ENCODE measurements at places on chromosomes 3 and 15.

DNA sequence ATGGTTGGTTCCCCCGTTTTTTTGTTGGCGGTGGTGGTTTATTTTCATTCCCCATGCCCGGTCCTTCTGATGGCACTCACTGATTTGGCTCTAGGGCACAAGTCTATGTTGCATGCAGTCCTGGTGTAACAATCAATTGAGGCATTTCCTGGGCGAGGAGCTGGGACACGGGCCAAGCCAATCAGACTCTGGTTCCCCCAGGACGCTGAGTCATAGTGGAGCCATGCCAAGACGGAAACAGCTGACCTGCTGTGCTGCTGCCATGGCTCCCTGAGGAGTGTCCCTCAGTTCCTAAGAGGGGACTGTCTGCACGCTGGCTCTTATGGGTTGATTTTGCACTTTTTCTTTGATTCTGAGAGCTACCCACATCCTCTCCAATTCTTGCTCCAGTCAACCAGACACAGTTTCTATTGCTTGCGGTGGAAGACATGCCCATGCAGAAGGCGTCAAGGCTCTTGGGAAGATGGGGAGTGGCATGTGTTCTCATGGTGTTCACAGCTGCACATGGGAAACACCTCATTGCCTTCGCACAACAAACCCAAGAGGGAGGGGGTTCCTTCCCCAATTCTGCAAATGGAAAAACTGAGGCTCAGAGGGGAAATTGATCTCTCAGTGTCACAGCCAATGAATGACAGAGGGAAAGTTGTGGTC, 28.3 kb upstream of the ALDH1L1 start:
- peak; percentile 97 for DNase-seq

GRCh38 chr3:188037195-188037718, 116.7 kb upstream of the LPP start:
- peak; percentile 60 for DNase-seq

DNA sequence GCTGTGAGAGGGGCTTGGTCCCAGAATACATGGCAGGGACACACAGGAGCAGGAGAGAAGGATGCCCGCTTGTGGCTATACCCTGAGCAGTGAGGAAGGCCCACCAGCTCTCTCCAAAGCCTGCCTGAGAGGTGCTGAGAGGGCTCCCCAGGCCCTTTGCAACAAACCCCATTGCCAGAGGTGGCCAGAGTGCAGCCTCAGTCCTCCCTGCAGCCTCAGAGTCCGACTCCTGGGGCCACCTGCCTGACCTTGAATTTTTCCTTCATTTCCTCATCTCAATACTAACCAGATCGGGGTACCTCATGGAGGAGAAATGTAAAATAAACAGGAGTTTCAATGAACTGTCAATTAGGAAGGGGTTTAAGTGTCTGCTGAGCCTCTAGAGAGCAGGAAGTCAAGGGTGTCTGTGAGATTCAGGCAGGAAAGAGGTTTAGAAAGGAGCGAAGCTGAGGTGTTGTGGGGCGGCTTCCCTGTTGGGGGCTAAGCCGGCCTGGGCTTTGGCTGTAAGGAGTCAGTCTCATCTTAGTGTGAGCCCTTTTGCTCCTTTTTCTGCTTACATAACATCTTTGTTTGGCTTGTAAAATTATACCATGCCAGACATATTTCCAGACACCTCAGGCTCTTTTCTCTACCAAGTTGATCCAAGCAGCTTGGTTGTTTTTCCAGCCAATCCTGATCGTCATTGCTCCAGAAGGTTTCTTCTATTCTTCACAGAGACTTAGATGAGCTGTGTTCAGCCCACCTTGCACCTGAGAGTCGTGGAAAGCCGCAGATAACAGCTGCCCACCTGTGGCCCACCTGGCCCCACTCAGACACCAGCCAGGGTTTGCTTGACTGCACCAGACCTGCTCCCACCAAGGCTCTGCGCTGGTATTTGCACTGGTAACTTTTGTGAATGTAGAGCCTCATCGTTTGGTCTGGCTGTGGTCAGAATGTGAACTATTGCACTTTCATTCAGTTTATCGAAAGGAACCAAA, 36.7 kb downstream of the CMTM7 start:
- DNase-seq = no peak

- DNase-seq = no peak
Measured at GRCh38 chr15:72503147-72503546, 29.0 kb downstream of the ARIH1 start.

DNA sequence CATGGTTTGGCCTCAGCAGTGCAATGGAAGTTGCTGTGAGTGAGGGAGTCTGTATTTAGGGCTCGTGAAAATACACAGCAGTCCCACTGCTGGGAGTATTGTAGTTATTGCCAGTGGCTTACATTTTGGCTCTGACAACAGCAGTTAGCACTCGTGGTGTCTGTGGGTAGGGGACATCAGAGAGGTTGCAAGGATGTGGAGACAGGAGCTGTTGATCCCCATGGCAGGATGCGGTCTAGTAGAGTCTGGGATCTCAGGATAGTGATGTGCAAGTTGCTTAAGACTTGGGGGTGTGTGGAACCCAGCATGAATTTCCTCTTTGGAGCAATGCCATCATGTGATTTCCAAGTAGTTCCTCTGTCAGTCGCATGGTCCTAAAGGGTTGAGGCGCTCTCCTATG, 59.9 kb downstream of the GALK2 start:
- DNase-seq = no peak

DNA sequence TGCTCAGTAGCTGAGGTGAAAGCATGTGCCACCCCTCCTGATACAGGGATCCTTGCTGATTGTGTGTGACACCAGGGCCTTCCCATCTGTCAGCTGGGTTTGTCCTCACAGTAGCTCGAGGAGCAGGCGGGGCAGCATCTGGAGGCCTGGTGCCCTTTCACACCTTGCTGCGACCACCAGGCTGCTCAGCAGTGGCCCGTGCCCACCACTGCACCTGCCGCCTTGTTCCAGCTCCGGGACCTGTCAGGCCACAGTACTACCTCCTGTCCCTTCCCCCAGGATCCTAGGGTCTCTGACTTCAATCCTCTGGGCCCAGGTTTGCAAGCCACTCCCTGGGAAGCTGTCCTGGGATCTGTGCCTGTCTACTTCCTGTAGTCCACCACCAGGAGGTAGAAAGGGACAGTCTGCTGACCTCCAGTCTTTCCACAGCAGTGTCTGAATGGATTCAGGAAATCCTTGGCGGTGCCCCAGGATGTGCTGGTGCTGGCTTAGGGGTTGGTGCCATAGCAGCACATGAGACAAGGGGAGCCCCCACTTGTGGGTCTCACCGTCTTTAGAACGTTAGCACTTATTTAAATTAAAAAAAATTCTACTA, 27.5 kb downstream of the APBA2 start:
- DNase-seq = peak; percentile 37

GRCh38 chr15:83379579-83379959, 67.6 kb upstream of the SH3GL3 start:
- peak; percentile 89 for DNase-seq

- no peak for DNase-seq
Measured at GRCh38 chr3:52502808-52503350, 7.7 kb downstream of the STAB1 start.

GRCh38 chr3:23377928-23378672, 175.0 kb downstream of the UBE2E2 start:
- no peak for DNase-seq

DNA sequence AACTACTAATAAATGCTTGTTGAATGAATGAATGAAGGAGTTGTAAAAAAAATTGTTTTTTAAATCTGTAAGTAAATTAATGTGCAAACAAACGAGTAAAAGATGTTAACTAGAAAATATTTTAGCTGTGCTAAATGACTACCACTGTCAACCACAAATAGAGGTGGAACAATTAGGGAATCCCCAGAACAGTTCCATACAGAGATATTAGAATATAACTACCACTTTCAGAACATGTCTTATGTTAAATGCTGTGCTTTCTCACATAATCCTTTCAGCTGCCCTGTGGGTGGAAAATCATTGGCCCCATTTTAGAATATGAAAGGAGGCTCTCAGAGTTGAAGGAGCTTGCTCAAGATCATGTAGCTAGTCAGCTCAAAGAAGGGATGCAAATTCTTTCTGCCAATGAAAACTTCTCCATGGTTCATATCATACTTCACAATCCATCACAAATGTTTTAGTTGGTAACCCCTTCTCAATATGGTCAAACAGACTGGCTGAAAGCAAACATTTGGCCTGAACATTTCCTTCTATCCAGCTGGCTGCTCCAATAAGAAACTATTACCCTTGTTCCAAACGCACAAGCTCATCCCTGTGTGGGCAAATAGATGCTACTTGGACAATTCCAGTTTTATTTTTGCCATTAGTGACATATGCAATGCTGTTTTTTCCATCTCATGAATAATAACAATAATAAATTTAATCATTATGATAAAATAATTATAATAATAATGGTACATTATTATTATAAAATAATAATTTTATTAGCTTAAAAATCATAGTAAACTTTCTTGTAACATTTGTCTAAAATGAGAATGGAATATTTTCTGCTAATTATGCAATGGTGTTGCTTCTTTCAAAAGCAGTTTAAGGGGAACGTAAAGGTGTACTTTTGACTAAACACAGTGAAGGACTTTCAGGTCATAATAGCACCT, 290.4 kb upstream of the STT3B start:
- no peak for DNase-seq

GRCh38 chr15:51191766-51192165, 97.1 kb upstream of the TNFAIP8L3 start:
- DNase-seq = no peak

- no peak for DNase-seq
Measured at GRCh38 chr15:68770216-68770615, 50.5 kb downstream of the ANP32A start.

DNA sequence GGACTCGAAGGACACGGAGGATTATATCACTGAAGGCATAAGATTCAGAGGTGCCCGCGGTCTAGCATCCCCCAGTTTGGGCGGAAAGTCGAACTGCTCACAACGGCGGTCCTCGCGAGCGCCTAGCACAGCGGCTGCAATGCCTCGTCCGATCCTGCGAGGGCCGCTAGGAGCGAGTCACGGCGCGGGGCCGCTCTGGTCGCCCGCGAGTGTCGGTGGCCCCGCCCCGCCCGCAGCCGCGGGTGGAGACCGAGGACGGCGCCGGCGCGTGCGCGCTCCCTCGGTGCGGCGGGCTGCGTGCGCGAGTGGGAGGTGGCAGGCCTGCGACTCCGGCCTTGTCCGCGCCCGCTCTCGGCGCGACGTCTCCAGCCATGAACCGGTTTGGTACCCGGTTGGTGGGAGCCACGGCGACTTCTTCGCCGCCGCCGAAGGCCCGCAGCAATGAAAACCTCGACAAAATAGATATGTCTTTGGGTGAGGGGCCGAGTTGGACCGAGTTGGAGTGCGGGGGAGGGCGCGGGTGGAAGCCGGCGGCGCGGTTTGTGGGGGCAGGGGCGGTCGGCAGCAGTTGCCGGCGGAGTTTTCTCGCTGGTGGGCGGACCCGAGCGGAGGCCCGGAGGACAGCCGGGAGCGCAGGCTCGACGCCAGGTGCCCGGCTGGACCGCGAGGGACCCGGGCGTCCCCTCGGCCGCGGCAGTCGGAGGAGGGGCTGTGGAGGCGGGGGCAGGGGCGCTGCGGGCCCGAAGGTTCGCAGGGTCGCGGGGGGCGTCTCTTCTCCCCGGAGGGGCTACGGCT, at the start of gene FYTTD1:
TSS of gene FYTTD1 (plus strand) at position 283 of the 795 bp plus-strand sequence. CDS start at position 372, 89 bp downstream.
- peak; percentile 90 for DNase-seq

GRCh38 chr3:128495435-128495970, 2.5 kb upstream of the GATA2 start:
- DNase-seq = no peak

DNA sequence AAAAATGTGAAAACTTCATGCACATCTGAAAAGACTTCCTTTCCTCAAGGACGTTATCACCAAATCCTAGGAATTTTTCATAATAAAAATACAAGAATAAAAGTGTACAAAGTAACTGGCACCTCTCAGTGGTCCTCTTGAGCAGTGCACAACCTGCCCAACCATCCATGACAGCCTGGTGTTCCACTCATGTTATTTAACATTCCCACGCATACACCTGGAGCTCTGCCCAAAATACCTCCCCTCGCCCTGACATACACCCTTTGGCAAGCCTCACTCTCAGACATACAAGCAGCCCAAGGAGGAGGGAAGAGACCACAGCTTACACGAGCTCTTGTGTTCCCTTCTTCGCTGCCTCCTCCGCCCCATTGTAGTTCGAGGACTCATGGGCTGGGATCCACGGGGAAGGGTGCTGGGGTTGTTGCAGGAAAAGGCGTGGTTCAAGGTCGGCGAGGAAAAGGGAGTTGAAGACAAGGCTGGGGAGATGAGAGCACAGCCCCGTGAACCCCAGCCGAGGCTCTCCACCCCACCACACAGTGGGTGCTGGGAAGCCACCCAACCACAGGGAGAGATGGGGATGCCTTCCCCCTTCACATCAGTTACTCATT, 23.3 kb downstream of the GRIP2 start:
- no peak for DNase-seq

DNA sequence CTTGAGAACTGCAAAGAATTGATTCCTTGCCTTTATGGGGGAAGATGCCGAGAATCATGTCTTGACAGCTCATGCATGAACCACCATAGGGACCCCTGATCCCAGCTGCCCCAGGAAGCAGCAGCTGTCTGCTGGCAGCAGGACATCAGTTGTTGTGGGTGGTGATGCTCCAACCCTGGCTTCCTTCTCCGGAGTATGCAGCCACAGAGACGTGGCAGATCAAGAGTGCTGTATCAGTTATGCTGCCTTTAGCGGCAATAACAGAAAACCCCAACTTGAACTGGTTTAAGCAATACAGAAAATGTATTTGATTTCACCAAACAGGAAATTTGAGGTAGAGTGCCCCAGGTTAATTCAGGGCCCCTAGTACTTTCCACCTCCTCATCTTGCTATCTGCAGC, 92.2 kb upstream of the TNFAIP8L3 start:
- no peak for DNase-seq

DNA sequence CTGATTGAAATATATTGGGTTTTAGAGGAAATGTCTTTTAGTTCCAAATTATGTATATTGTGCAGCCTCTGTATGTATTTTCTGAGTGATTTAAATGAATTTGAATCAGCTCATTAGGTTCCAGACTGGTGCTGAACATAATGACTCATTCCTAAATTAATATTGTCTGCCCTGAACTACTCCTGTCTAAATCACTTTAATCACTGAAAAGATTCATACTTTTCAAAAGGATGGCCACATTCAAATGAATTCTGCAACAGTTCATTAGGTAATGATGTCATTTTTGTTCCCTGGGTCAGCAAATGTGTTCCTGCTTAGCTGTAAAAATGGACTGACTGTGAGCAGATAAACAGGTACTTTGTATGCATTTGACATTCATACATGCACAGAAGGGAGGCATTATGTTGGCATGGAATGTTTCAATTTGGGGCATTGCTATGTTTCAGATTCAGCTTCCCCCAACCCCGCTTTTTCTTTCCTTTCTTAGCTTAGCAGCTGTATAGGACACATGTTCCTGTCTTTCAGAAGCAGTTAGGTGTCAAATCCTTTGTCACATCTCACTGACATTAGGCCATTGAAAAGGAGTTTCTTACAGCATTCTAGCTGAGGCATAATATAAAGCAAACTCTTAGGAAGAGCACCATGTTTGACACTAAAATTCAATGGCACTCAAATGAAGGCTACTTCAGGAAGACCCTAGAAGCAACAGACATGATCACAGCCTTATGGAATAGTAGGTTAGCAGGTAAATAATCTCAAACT, 318.5 kb upstream of the ARPP21 start:
- DNase-seq = no peak
